ENCODE measurements at places on chromosomes 5 and 9.
A peak's percentile ranks its signal among the peaks of the same experiment; 100 is the strongest.

- no peak for DNase-seq
These were observed 135.9 kb downstream of the ZSWIM6 start for GRCh38 chr5:61467766-61468482.

DNA sequence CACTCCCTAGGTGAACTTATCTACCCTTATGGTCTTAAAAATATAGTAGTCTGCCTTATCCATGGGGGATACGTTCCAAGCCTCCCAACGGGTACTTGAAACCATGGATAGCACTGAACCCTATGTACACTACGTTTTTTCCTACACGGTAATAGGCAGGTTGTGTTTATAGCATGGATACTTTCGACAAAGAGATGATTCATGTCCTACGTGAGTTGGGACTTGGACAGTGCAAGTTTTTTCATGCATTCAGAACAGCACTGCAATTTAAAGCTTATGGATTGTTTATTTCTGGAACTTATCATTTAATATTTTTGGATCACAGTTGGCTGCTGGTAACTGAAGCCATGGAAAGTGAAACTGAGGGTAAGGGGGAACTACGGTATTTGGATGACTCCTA is 88.1 kb downstream of the CNTLN start:
- DNase-seq = no peak

DNA sequence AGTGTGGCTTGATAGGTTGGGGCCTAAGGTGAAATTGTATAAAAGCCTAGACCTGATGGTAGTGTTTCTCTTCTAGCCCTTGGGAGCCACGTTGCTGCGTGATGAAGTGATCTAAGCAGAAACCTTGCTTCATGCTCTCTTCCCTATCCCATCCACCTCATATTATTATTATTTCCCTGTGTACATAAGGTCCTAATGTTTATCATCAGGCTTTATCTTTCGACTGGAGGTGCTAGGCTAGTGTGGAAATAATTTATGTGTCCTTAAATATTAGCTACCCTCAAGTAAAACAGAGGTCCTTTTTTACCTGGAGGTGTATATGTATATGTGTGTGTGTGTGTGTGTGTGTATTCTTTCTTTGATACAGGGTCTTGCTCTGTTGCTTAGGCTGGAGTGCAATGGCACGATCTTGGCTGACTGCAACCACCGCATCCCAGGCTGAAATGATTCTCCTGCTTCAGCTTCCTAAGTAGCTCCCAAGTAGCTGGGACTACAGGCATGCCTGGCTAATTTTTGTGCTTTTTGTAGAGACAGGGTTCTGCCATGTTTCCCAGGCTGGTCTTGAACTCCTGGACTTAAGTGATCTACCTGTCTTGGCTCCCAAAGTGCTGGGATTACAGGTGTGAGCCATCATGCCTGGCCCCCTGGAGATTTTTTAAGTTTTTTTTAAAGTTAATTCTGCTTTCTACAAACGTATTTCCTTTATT is 3.7 kb downstream of the UGCG start:
- DNase-seq = no peak

GRCh38 chr5:103886826-103887225 is 324.2 kb upstream of the NUDT12 start:
- DNase-seq = no peak

DNA sequence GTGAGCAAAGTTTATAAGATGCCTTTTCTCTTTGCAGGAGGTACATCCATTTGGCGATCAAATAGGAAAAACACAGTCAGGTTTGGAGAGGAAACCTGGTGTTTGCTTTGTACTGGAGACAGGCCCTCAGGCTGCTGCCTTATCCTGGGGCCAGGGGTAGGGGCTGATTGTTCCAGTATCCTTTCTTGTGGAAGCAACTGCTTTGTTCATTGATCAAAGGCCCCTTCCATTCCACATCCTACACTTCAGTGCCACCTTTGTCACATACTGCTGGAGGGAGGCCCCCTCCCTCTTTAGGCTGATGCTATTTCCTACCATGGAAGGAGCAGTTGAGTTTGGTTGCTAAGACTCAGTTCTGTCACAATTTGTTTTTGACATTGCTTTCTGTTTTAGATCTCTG is 778.1 kb downstream of the TLR4 start:
- DNase-seq = no peak

- peak; percentile 85 for DNase-seq
These were observed 4.0 kb downstream of the SNX30 start for GRCh38 chr9:112754578-112754977.

- DNase-seq = no peak
These were observed 62.3 kb downstream of the ACER2 start for GRCh38 chr9:19470981-19471650.

DNA sequence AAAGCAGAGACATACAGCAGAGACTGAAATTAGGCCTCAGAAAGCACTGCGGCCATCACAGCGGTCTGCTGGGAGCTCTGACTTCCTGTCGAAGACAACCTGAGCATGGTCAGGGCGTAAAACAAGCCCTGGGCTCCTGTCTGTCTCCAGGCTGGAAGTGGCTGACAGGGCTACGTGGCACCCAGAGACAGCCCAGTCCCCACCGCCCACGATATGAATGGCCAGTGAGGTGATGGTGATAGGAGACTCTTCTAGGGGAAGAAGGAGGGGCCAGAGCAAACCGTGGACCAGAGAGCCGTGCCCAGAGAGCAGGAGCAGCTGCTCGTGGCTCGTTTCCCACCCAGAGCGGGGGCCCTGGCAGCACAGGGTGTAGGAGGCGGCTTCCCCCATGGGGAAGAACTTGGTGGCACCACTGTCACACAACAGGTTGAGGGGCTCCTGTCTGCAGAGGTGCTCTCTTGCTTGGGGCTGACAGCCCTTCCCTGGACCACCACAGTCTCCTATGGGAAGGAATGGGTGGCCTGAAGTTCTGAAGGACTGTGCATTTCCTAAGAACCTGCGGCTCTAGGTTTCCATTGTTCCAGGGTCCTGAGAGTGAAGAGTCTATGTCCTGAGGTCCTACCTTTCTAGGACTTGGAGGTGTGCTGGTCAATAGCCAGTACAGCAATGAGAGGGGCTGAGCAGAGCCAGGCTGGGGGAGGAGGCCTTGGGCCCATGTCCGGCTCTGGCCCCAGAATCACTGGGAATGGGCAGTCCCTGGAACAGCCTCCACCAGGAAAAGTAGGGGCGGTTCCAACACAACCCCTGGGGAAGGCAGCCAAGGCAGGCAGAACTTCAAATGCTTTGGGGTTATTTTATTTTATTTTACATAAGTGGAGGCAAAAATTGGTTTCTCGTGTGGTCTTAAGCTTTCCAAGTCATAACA is 56.4 kb downstream of the BARX1 start:
- no peak for DNase-seq

DNA sequence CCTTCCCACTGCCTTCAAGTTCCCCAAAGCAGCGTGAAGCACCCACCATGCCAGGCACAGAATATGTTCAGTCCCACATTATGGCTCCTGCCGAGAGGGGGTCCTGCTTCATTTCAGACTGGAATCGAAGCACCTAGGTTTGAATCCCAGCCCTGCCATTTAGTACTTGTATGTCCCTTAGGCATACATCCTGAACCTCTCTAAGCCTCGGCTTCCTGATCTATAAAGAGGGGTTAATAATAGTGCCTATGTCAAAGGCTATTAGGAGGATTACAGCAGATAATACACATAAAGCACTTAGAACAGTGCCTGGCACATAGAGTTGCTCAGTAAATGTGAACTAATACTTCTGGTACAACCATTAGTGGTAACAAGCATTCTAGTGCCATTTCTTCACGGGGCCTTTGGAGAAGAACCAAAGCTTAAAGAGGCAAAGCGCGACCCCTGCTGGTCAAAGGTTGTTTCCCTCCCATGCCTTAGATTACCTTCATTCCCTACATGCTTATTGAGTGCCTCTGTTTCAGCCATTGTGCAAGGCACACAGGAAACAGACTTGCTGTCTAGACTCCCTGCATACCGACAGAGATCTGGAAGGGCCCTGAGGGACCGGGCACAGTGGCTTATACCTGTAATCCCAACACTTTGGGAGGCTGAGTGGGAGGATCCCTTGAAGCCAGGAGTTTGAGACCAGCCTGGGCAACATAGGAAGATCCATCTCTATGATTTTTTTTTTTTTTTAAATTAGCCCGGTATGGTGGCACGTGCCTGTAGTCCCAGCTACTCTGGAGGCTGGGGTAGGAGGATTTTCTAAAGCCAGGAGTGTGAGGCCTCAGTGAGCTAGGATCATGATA is 98.3 kb downstream of the PPARGC1B start:
- peak; percentile 94 for DNase-seq

GRCh38 chr9:38032266-38033110 is 36.5 kb downstream of the SHB start:
- no peak for DNase-seq

DNA sequence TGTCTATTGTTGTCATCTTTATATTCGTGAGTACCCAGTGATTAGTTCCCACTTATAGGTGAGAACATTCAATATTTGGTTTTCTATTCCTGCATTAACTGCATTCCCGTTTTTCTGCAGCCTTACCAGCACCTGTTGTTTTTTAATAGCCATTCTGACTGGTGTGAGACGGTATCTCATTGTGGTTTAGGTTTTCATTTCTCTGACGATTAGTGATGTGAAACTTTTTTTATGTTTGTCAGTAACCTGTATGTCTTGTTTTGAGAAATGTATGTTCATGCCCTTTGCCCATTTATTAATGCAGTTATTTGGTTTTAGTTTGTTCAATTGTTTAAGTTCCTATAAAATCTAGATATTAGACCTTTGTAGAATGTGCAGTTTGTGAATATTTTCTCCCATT is 546.0 kb upstream of the RORB start:
- DNase-seq = no peak

Measured in activated CD4-positive, alpha-beta T cell treated with anti-CD3 and anti-CD28 coated beads, Interleukin-2, amount 10 ng/mL, durations not matched to agents 24 days and 14 days (primary cell).